ENCODE measurements at places on chromosomes 12 and 14.
A peak's percentile ranks its signal among the peaks of the same experiment; 100 is the strongest.

DNA sequence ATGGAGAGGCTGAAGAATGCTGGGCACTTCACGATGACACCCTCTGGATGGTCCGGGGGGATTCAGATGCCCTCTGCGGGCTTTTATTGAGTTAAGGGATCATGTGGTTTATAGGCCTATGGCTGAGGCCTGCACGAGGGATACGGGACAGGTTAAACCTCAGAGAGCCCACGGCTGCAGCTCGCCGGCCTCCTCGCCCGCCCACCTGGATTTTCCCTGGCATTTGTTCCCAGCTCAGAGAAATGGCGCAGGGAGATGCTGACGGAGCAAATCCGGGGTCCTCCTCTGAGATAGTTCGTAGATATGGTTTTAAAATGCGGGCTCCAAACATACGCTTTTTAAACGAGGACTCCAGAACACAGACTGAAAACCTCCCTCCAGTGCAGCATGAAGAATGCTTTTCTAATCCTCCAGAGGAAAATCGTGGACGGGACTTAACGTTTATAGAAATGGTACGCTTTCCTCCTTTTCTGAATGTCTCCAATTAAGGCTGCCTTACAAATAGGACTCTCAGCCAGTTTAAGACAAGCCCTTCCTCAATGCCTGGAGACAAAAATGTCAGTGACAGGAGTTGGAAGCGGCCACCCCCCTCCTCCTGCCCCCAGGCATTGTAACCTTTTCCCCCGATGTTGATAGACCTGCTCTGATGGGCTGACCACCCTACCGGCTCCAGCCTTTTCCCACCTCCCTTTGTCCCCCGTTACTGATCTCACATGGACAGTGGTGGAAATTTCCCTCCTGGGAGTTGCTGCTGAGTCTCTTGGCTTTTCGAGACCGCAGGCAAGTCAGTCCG is 16.6 kb downstream of the CCND2 start:
- DNase-seq: no peak
- no peaks in the 10 kb centered on the region for H3K27me3 ChIP-seq
- no peak overlapping the region for H3K4me3 ChIP-seq
- peaks cover 41% of the 10 kb centered on the region for H3K36me3 ChIP-seq
- H3K27ac ChIP-seq: no peak overlapping the region

DNA sequence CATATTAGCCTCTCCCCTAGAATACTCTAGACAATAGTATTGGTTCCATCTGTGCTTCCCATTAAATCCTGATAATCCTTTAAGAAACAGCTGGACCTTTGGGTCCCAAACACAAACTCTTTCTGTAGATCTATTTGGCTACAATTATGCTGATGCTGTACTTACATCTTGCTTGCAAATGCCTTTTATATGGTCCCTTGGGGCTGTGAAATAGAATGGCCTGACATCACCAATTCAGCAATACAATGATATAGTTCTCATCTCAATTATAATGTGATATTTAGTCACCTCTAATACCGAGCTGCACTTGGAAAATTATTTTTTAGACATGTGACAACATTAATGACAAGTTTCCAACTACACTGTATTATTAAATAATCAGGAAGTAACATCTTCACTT is 261.5 kb downstream of the SOX5 start:
- no peaks in the 10 kb centered on the region for H3K36me3 ChIP-seq
- H3K27me3 ChIP-seq: no peaks in the 10 kb centered on the region
- DNase-seq: no peak
- H3K4me3 ChIP-seq: no peak overlapping the region
- no peak overlapping the region for H3K27ac ChIP-seq
- peaks cover 8% of the 10 kb centered on the region for H3K4me1 ChIP-seq

GRCh38 chr14:83624541-83624940 is 1905.4 kb upstream of the FLRT2 start:
- H3K4me3 ChIP-seq: no peak overlapping the region
- no peak overlapping the region for H3K27ac ChIP-seq
- H3K27me3 ChIP-seq: no peaks in the 10 kb centered on the region
- no peaks in the 10 kb centered on the region for H3K4me1 ChIP-seq

- H3K27ac ChIP-seq: no peak overlapping the region
- H3K4me1 ChIP-seq: no peaks in the 10 kb centered on the region
- no peak for DNase-seq
- H3K36me3 ChIP-seq: no peaks in the 10 kb centered on the region
These were observed 6.5 kb downstream of the CCDC175 start for GRCh38 chr14:59570122-59570521.

GRCh38 chr12:99600388-99600787 is 47.2 kb upstream of the GARIN6 start:
- no peak for DNase-seq
- H3K27me3 ChIP-seq: no peaks in the 10 kb centered on the region
- H3K36me3 ChIP-seq: no peaks in the 10 kb centered on the region
- no peak overlapping the region for H3K27ac ChIP-seq

DNA sequence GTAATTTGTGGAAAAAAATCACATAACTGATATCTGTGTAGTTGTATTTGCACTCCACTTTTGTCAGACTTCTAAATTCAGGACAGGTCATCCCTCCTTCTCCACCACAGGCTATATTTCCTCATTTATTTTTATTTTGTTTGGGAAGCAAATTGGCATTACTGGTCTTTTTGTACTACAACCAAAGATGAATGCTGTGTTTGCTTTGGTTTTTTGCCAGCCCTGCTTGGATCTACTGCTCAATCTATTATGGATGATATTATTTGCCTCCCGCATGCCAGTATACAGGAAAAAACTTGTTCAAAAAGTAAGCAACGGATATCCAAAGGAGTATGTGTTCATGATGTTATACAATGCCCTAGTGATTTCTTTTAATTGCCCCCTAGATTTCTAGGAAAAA is 948.8 kb downstream of the TRHDE start:
- H3K27ac ChIP-seq: no peak overlapping the region
- no peak overlapping the region for H3K4me3 ChIP-seq
- no peaks in the 10 kb centered on the region for H3K27me3 ChIP-seq
- DNase-seq: no peak

- DNase-seq: no peak
- no peak overlapping the region for H3K4me3 ChIP-seq
- H3K4me1 ChIP-seq: no peaks in the 10 kb centered on the region
- H3K27me3 ChIP-seq: no peaks in the 10 kb centered on the region
- no peaks in the 10 kb centered on the region for H3K36me3 ChIP-seq
These were observed 21.6 kb downstream of the ASPG start for GRCh38 chr14:104107101-104107581.

GRCh38 chr12:49456131-49456679 is 82.6 kb upstream of the KCNH3 start:
- H3K4me1 ChIP-seq: peaks cover 3% of the 10 kb centered on the region
- H3K36me3 ChIP-seq: no peaks in the 10 kb centered on the region
- no peak overlapping the region for H3K27ac ChIP-seq
- DNase-seq: no peak
- no peaks in the 10 kb centered on the region for H3K27me3 ChIP-seq

- no peak overlapping the region for H3K4me3 ChIP-seq
- DNase-seq: no peak
- peaks cover 54% of the 10 kb centered on the region for H3K4me1 ChIP-seq
- no peaks in the 10 kb centered on the region for H3K27me3 ChIP-seq
- no peaks in the 10 kb centered on the region for H3K36me3 ChIP-seq
These were observed 51.9 kb downstream of the RASSF8 start for GRCh38 chr12:26010293-26010821.

GRCh38 chr14:57009585-57010515 is 199.6 kb upstream of the OTX2 start:
- no peaks in the 10 kb centered on the region for H3K27me3 ChIP-seq
- H3K4me3 ChIP-seq: no peak overlapping the region
- no peak overlapping the region for H3K27ac ChIP-seq
- no peaks in the 10 kb centered on the region for H3K4me1 ChIP-seq

DNA sequence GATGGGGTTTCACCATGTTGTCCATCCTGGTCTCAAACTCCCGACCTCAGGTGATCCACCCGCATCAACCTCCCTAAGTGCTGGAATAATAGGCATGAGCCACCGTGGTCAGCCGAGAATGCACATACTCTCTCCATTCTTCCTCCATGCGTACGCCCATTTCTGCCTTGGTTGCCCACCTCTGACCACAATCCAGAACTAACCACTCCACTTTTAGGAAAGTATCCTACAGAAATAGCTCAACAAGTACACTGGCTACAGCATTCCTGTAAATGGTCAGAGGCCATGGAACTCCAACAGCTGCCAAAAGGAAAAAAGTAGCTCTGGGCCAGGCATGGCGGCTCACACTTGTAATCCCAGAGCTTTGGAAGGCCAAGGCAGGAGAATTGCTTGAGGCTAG is 60.7 kb downstream of the IRF2BPL start:
- H3K27ac ChIP-seq: no peak overlapping the region
- no peak overlapping the region for H3K4me3 ChIP-seq
- no peaks in the 10 kb centered on the region for H3K27me3 ChIP-seq
- no peaks in the 10 kb centered on the region for H3K4me1 ChIP-seq
- DNase-seq: no peak
- no peaks in the 10 kb centered on the region for H3K36me3 ChIP-seq

GRCh38 chr12:108525681-108526080 is 10.6 kb downstream of the FICD start:
- H3K27me3 ChIP-seq: no peaks in the 10 kb centered on the region
- H3K36me3 ChIP-seq: peaks cover 62% of the 10 kb centered on the region
- no peak overlapping the region for H3K4me3 ChIP-seq
- no peaks in the 10 kb centered on the region for H3K4me1 ChIP-seq

GRCh38 chr14:31166271-31166561 is 41.4 kb downstream of the HECTD1 start:
- H3K4me3 ChIP-seq: no peak overlapping the region
- H3K27me3 ChIP-seq: no peaks in the 10 kb centered on the region
- H3K36me3 ChIP-seq: peaks cover 13% of the 10 kb centered on the region
- H3K4me1 ChIP-seq: peaks cover 24% of the 10 kb centered on the region

DNA sequence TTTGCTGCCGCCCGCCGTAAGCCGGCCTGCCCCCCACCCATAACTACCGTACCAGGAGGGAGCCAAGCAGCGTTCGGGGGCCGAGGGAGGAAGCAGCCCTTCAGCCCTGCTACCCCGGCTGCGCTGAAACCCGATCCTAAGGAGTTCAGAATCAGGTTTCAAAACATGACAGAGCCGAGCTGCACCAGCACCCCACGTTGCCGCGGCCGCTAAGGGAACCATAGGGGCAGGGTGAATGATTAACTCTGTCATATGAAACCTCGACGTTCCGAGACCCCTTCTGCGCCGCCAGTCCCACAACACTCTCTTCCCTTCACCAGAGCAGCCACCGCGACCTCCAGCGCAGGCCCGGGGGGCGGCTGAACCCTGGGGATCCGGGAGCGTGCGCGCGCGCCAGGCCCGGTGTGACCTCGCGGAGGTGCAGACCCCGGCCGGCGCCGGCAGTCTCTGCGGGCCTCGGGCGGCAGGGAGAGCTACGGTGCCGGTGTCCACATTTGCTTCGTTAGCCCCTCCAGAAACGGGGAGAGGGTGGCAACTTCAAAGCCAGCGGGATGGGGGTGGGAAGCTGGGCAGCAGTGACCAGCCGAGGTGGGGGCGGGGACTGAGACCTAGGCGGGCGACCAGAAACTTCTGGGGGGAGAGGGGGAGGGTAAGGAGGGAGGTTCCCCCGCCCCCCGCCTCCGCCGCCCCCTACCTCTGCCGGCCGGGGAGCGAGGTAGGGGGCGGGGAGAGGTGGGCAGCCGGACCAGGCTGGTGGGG is 1.6 kb downstream of the SIX4 start:
- no peaks in the 10 kb centered on the region for H3K27me3 ChIP-seq
- no peaks in the 10 kb centered on the region for H3K36me3 ChIP-seq
- H3K4me1 ChIP-seq: no peaks in the 10 kb centered on the region
- H3K4me3 ChIP-seq: peak overlapping the region; percentile 92
- peak overlapping the region; percentile 74 for H3K27ac ChIP-seq

DNA sequence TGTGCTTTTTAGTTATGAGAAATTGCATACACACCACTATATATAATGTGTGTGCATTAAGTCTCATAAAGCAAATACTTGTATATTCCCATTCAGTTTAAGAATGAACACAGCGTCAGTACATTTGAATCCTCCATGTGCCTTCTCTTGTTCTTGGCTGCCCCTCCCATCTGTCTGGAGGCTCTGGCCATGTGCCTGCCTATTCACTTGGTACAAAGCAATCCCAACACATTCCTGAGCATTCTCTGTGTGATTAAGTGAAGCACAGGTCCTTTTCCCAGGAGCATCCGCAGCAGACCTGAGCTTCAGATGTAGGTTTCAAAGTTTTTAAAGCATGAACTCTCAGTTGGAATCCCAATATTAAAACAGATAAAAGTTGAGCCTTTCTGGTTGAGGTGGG is 58.7 kb downstream of the POLR3B start:
- no peak for DNase-seq
- H3K27me3 ChIP-seq: no peaks in the 10 kb centered on the region
- H3K36me3 ChIP-seq: peaks cover 6% of the 10 kb centered on the region
- H3K27ac ChIP-seq: no peak overlapping the region
- no peak overlapping the region for H3K4me3 ChIP-seq

All from thoracic aorta (tissue), 2 donors.